ENCODE measurements at places on chromosomes 4 and X.

GRCh38 chr4:148053298-148054003 is 321.6 kb downstream of the ARHGAP10 start:
- DNase-seq: no peak

GRCh38 chr4:138680256-138680655 is 335.3 kb upstream of the NOCT start:
- DNase-seq: no peak

DNA sequence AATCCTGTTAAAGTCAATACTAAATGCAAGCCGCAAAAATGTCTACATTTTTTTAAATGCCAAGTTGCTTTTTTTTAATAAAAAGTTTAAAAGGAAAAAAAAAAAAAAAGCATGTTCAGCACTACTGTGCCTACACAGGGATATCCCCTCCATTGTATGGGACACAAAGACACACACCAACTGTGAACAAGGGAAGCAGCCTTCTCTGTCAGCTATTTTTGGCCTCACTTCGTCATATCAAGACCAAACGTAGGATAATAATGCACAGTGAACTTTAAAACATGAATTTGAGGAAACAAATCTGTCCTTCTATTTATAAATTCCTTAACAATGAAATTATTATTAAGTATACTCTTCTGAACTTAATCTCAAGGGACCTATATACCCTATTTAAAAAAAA is 4.4 kb downstream of the FBXW7 start:
- no peak for DNase-seq

GRCh38 chr4:101801958-101802357 is 11.4 kb downstream of the BANK1 start:
- no peak for DNase-seq

GRCh38 chrX:16144420-16144819 is 21.1 kb downstream of the GRPR start:
- no peak for DNase-seq

DNA sequence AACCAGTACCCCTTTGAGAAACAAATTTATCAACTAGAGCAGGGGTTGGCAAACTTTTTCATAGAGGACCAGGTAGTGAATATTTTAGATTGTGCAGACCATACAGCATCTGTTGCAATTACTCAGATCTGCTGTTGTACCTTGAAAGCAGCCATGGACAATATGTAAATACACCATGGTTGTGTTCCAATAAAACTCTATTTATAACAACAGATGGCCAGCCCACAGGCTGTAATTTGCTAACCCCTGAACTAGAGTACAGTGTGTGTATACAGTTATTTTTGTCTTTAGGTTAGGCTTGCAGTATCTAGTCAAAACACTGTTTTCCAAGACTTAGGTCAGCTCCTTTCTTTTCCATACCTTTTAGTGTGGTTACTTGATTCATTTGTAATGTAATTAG is 54.4 kb downstream of the PHKA1 start:
- no peak for DNase-seq

- DNase-seq: no peak
Observed at GRCh38 chr4:126888968-126889367, 743.8 kb upstream of the INTU start.

Data from central memory CD4-positive, alpha-beta T cell (primary cell).